ENCODE measurements at places on chromosomes 1 and 21.
A peak's percentile ranks its signal among the peaks of the same experiment; 100 is the strongest.

DNA sequence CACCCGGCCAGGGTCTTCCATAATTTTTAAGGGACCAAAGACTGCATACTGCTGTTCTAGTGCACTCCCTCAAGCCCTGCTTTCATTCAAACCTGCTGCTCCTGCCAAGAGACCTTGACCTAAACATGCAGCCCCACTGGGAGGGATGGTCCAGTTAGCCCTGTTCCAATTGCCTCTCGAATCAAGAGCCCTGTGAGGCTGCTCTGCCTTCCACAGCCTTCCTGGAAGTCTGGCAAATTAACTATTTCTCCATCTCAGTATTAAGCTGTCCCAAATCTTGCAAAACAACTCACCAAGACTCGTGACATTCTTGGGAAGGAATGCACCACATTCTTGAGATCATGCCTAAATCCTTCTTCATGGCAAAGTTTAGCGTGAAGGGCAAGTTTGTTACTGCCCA, 231.3 kb downstream of the C1orf94 start:
- DNase-seq, result no peak

- DNase-seq, result no peak
Measured at GRCh38 chr1:175479521-175480342, 263.7 kb downstream of the TNR start.

DNA sequence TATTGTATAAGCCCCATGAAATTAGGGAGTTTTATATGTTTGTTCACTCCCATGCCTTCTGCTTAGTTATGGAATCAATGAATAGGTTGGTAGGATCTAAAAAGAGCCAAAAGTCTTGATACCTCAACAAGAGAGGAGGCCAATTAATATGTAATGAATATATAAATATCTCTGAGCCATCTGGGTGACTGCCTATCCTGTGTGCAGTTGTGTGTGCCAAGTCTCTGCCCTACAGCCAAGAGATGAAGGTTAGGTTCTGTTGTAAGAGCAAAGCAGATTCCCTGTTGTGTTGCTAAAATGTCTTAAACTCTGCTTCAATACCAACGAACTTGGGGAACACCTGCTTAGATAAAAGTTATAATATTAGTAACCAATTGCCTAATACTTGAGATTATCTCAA, 61.8 kb upstream of the GORAB start:
- DNase-seq, result no peak

DNA sequence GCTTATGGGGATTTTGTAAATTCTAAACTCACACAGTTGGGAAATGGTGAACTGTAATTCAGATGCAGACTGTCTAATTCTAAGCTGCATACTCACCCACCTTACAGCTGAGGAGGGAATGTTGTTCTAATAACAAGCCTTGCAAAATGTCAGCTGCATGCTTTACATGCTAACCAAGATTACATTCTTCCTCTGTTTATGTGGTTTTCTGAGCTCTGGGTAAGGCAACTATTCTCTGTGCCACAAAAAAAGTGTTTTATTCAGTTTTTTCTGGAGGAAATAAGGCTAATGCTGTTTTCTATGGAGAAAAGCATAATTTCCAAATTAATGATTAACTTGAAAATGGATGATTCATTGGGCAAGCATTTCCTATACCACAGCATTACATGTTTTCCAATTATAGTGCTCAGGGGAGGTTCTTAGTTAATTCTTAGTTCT, 64.9 kb downstream of the RGS13 start:
- peak; percentile 60 for DNase-seq

- no peak for DNase-seq
Measured at GRCh38 chr1:176733661-176734060, 270.7 kb downstream of the PAPPA2 start.

GRCh38 chr1:79657951-79658658, 651.6 kb upstream of the ADGRL4 start:
- no peak for DNase-seq

DNA sequence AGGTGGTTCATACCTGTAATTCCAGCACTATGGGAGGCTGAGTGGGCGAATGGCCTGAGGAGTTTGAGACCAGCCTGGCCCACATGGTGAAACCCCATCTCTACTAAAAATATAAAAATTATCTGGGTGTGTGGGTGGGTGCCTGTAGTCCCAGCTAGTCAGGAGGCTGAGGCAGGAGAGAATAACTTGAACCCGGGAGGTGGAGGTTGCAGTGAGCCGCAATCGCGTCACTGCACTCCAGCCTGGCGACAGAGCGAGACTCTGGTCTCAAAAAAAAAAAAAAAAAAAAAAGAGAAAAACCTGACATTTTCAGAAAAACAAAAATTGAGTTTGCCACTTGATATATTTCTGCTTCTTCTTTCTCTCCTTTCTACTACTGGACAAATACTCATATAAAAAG, 24.3 kb downstream of the CA6 start:
- no peak for DNase-seq
